ENCODE measurements at places on chromosomes 1 and 21. TPM values are rescaled to one million over a fixed set of nuclear protein-coding genes. Genes with fewer than 3 reads are reported as not detected.

NUAK2 gene
- total RNA-seq: 24.7 TPM

OR2M7 gene
- total RNA-seq: not detected

SLC25A34 gene
- 0.43 TPM for total RNA-seq

S100A8 gene
- not detected for total RNA-seq

KCNJ9 gene
- not detected for total RNA-seq

LYPD8 gene
- 0.11 TPM for total RNA-seq

NPHS2 gene
- not detected for total RNA-seq

PGLYRP3 gene
- total RNA-seq: not detected
